Frontal cortex (tissue), 4 donors: ENCODE measurements at places on chromosomes 3 and 15. TPM values are rescaled to one million over a fixed set of nuclear protein-coding genes. Genes with fewer than 3 reads are reported as not detected.

The CDCP1 gene
- 0.41 TPM for total RNA-seq

GRCh38 chr3:173976281-173976680 lies 578.7 kb downstream of the NLGN1 start:
- no peak for DNase-seq

GRCh38 chr15:52783929-52784798 lies 6.0 kb downstream of the ONECUT1 start:
- DNase-seq = no peak

DNA sequence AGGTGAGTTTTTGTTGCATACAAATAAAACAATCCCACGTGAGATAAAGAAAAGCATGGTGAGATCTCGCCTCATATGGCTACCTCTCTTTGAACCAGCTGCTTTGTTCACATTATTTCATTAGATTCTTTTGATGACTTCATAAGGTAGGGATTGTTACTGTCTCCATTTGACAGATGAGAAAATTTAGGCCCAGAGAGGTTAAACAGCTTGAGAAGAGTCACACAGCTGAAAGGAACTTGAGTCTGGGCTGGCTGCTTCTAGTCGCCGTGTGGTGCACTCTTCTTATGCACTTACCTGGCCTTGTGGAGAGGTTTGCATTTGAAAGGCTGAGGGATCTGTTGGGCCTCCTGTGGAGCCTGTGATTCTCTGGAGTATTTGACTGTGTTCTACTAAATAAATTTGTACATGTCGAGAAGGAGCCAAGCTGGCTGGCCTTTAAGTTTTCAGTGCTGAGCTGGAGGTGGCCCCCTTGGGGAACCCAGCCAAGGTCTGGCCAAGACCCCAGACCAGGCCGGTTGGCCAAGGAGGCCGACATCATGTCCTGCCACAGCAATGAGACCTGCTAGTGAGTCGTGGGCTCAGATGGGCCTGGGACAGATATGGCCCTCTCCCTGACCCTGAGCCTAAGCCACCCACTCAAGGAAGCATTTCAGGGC lies 125.1 kb downstream of the SMAD6 start:
- DNase-seq = no peak

DNA sequence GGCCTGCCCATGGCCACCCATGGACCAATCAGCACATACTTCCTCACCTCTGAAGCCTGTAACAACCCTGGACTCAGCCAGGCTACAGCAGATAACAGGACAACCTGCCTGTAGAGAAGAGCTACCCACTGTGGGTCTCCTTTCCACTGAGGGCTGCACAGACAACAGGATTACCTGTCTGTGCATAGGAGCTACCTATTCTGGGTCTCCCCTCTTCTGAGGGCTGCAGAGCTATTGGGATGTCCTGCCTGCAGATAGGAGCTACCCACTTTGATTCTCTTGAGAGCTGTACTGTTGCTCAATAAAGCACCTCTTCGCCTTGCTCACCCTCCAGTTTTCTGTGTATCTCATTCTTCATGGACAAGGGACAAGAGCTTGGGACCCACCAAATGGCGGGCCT lies 23.8 kb upstream of the CHST2 start:
- DNase-seq = no peak

DNA sequence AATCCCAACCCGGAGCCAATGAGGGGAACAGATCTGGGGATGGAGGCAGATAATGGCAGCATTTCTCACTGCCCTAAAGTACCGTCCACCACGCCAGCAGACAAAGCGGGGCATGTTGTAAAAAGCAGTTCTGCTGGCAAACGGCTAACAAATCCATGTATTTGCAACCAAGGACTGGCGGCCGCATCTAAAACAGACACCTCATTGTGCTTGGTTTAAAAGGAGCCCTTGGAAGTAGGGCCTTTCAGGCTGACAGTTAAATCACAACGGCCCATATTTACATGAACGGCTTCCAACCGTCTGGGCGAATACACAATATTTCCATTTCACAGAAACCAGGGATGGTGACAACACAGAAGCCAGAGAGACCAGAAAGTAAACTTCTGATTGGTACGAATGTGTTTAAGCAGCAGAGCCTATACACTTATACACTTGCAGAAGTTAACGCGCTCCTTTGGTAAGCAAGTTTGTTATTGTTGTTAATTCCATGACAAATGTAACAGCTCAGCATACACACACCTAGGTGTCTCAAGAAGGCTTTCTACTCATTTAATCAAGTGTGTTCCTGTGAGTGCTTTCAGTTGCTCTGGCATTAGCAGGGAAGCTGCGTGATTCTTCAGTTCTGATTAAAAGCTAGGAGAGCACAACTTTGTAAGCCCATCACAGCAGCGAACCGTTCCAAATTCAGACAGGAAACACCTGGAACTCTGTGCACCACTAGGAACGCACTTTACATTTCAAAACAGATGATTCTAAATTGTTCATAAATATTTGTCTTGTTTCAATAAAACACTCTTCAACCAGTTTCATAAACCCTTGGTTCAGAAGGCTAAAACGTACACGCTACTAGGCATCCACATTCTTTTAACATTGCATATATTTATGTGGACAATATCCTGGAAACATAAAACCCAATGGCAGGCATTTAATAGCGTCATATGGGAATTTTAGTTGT lies 112.9 kb downstream of the PDZRN3 start:
- DNase-seq = no peak

DNA sequence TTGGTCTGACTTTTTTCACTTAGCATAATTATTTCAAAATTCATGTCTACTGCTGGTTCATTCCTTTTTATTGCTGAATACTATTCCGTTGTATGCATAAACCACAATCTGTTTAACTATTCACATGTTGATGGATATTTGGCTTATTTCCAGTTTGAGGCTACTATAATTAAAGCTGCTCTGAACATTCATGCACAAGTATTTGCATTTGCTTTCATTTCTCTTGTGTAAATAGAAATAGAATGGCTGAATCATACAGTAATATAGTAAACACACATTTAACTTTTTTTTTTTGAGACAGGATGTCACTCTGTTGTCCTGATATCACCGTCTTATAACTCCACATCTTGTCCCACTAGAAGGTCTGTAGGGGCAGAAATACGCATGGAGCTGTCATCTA lies 57.3 kb downstream of the NMNAT3 start:
- no peak for DNase-seq
